ENCODE measurements at places on chromosomes 12 and 14.
A peak's percentile ranks its signal among the peaks of the same experiment; 100 is the strongest.

DNA sequence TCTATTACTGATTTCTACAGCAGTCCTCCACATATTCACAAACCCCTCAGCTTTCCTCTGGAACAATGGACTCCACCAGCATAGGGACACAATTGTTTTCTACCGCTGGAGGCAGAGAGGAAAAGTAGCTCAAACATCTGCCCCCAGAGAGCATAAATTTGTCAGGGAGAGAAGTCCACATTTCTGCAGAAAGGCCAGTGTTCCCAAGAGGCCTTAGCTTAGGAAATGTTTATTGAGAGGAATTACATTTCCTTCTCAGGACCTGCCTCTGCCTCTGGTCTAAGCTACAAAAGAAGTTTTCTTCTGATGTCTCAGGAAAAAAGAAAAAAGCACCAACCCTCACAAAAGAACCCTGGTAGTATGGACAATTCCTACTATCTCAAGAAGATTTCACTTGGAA, 217.8 kb upstream of the BMP4 start:
- no peaks in the 10 kb centered on the region for H3K36me3 ChIP-seq
- H3K27me3 ChIP-seq, result no peaks in the 10 kb centered on the region
- no peak for DNase-seq

- no peaks in the 10 kb centered on the region for H3K27me3 ChIP-seq
- no peak overlapping the region for H3K4me3 ChIP-seq
- DNase-seq, result no peak
- H3K36me3 ChIP-seq, result peaks cover 11% of the 10 kb centered on the region
Observed at GRCh38 chr12:105221583-105222283, 14.2 kb downstream of the APPL2 start.

DNA sequence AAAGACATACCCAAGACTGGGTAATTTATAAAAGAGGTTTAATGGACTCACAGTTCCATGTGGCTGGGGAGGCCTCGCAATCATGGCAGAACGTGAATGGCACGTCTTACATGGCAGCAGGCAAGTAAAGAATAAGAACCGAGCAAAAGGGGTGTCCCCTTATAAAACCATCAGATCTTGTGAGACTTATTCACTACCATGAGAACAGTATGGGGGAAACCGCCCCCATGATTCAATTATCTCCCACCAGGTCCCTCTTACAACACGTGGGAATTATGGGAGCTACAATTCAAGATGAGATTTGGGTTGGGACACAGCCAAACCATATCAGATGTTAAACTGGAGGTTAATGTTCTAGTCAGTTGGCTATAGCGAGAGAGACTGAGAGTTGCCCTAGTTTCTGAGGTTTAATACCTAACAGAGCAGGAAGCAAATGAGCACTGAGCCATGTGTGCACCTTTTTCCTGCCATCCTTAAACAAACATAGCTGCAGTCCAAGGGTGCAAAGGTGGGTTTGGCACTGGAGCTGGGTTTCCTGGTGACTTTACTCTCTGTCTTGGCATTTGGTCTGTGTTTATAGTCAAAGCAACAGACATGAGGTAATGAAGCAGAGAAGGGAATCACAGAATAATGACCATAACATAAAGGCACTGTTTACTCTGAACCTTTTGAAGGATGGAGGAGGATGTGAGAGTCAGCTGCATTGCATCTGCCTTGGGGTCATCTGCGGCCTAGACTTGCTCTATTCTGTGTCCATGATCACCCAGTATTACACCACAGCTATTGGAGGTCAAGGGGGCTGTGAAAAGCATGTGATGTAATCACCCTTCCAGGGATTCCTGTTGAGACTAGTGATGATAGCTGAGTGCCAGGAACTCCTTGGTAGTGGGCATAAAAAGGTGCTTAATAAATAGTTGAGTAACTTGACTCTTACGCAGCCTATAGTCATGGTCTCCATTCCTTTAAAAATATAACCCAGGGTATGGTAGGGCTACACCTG, 83.6 kb upstream of the USP44 start:
- no peak overlapping the region for H3K27ac ChIP-seq
- H3K4me3 ChIP-seq, result no peak overlapping the region
- no peaks in the 10 kb centered on the region for H3K27me3 ChIP-seq
- no peaks in the 10 kb centered on the region for H3K36me3 ChIP-seq
- peaks cover 17% of the 10 kb centered on the region for H3K4me1 ChIP-seq

DNA sequence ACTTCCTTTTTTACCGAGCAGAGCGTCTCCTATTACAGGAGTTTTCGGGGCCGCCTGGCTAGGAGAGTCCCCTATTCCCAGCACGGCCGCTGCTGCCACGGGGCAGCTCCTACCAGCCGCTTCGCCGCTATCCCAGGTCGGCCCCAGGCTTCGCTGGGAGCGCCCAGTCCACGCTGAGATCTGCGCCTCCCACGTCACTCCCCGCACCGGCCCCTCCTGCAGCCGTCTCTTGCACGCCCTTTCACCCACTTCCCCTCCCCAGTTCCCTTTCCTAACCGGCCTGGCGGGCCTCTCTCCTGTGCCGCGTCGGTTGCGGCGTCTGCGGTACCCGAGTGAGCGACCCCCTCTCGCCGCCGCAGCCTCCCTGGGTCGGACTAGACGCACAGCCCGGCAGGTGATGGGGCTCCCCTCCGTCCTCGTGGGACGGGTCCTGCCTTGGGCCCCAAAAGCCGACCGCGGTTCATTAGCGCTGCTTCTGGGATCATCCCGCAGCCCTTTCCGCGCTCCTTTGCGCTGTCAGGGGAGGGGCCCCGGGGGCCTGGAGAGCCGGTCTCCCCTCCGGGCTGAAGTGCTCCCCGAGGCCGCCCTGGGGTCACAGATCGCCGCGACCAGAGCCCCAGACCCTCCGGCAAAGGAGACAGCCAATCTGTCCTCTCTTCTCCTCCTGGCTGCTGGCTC, 1318.4 kb downstream of the TMEM121 start:
- H3K4me3 ChIP-seq, result no peak overlapping the region
- H3K27me3 ChIP-seq, result no peaks in the 10 kb centered on the region
- no peaks in the 10 kb centered on the region for H3K4me1 ChIP-seq
- no peaks in the 10 kb centered on the region for H3K36me3 ChIP-seq
- H3K27ac ChIP-seq, result no peak overlapping the region
- peak; percentile 11 for DNase-seq

DNA sequence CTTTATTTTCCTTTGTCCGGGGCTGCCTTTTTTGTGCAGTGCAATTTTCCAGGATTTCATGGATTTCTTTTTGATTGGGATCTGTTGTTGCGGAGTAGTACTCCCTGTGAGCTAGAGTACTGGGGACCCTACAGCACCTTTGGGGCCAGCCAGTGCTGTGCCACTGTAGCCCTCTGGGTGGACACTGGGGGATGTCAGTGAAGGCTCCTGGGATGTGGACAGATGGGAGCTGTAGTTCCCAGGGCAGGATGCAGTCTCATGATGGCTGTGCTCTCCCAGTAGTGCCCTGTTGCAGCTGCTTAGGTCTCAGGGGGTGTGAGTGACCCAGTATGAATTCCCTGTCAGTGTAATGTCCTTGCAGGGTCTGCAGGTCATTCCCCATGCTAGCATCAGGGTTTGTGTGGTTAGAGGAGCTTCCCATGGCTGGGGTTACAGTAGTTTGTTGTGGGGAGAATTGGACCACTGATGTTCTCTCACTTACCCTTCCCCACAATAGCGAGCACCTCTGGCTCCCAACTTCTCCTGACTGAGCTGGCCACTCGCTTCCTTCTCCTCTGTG, 72.2 kb downstream of the BRMS1L start:
- H3K27me3 ChIP-seq, result no peaks in the 10 kb centered on the region
- no peak overlapping the region for H3K4me3 ChIP-seq
- DNase-seq, result no peak

DNA sequence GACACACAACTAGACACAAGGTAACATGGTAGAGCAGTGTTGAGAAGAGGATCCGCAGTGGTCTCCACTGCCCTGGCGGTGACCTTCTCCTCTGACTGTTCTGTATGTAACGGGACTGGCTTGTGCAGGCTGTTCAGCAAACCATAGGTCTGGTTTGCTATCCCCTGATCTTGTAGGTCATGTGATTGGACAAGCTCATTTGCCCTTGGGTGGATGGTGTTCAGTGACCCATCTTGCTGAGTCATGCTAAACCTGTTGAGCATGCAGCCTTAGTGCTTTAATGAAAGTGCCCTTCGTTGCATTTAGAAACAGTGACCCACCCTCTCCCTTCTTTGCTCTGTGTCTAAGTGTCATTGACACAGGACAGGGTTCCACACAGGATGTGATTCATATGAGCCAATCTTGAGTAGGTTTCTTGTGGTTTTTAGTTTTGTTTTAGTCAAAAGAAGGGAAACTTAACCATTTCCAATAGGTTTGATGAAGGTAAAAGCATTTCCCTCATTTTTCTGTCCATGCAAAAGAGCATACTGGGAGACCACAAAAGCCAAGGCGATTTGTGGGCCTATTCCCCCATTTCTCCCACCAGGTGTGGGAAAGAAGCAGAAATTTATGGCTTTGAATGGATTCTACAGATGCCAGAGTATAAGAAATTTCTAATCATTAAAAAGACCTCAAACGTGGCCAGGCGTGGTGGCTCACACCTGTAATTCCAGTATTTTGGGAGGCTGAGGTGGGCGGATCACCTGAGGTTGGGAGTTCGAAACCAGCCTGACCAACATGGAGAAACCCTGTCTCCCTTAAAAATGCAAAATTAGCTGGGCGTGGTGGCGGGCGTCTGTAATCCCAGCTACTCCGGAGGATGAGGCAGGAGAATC, 32.6 kb upstream of the HIF1A start:
- no peak overlapping the region for H3K4me3 ChIP-seq
- no peaks in the 10 kb centered on the region for H3K36me3 ChIP-seq
- H3K27ac ChIP-seq, result no peak overlapping the region
- H3K27me3 ChIP-seq, result no peaks in the 10 kb centered on the region
- no peaks in the 10 kb centered on the region for H3K4me1 ChIP-seq

DNA sequence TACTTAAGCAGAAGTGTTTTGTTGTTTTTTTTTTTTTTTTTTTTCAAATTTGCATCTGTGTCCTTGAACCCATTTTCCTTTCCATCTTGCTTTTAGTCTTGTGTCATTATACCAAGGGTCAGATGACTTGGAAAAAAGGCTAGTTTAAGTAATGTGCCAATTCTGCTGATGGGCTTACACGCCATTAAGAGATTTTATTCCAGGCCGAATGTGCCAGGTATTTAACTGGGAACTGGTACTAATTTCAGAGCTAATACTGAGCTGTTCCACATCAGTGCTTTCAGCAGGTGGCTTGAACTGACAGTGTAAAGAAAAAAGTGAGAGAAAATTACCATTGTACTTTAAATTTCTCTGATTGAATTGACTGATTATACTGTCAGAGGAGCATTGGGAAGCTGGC, 224.9 kb downstream of the NPAS3 start:
- no peaks in the 10 kb centered on the region for H3K4me1 ChIP-seq
- H3K27me3 ChIP-seq, result no peaks in the 10 kb centered on the region
- no peak overlapping the region for H3K4me3 ChIP-seq
- no peak overlapping the region for H3K27ac ChIP-seq

DNA sequence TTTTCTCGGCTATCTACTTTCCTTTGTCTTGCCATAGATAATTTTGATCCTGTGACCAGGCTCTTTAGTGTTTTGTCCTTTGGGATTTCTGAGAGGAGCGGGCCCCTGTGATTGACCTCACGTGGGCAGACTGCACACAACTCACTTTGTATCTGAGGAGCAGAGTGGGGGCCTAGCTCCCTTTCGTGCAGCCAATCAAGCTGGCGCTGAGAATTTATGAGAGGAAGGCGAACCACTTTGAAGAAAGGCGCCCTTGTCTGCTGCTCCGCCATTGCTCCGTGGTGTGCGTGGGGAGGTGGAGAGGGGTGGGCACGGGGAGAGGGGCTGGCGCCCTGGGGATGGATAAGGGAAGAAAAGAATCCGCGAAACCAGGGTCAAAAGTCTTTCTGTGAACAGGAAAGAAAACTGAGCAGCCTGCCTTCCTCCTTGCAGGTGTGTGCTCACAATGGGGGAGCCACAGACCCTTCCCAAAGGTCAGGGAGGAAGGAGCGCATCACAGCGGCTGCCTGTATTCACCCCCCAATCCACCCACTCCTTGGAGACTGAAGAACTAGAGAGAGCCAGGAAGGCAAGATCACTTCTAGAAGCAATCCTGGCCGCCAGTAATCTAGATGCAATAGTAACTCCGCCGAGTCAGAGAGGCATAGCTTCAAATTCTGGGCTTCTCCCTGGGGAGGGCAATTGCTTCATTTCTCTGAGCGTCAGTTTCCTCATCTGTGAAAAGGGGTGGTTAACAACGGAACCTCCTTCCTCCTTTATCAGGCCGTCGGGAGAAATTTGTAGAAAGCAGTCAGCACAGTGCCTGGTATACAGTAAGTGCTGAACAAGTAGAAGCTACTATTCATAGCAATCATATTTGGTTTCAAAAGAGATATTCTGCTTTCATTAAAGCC, 24.9 kb upstream of the MED13L start:
- H3K4me3 ChIP-seq, result no peak overlapping the region
- H3K4me1 ChIP-seq, result peaks cover 13% of the 10 kb centered on the region
- H3K27me3 ChIP-seq, result no peaks in the 10 kb centered on the region

DNA sequence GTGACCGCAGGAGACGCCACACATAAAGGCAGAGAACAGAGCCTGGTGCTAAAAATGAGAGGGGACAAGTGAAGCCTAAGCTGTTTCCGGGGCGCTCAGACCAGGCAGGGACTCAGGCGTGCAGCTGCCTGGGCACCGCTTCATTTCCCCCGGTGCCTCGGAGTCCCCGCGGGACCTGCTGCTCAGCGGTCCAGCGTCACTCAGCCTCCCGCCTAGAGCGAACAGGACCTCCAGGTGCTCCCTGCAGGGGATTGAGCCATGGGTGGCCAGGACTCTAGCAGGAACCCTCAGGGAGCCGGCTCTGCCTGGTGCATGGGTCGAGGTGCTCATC, 31.0 kb downstream of the CCDC85C start:
- H3K4me3 ChIP-seq, result no peak overlapping the region
- no peaks in the 10 kb centered on the region for H3K27me3 ChIP-seq
- no peaks in the 10 kb centered on the region for H3K36me3 ChIP-seq
- H3K27ac ChIP-seq, result no peak overlapping the region
- peak; percentile 67 for DNase-seq

DNA sequence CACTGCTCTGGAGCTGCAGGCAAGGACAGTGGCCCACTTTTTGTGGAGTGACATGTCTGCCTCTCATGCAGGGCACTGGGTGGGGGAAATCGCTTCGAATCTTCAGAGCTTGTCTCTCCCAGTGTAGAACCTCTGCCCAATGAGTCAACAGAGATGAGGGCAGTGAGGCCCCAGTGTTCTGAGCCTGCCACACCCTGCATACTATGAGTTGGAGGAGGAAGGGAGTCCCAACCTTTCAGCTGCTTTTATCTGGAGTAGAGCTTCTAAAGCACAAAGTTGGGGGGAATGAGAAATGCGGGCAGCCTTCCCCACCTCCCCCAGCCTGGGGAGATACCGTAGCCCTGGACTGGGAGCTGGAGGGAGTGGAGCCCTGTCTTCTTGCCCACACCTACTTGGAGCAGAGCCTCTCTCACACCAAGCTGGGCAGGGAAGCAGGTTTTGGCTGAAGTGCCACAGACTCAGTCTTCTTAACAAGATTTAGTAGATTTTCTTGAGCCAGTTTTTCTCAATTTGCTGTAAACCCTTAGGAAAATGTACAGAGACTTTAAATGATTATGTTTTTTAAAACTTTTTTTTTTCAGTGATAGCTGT, 159.1 kb downstream of the ADGRD1 start:
- H3K4me1 ChIP-seq, result peaks cover 57% of the 10 kb centered on the region
- no peaks in the 10 kb centered on the region for H3K36me3 ChIP-seq
- H3K4me3 ChIP-seq, result no peak overlapping the region
- no peaks in the 10 kb centered on the region for H3K27me3 ChIP-seq

- no peak overlapping the region for H3K27ac ChIP-seq
- H3K4me1 ChIP-seq, result no peaks in the 10 kb centered on the region
- no peaks in the 10 kb centered on the region for H3K27me3 ChIP-seq
- no peaks in the 10 kb centered on the region for H3K36me3 ChIP-seq
- DNase-seq, result no peak
Observed at GRCh38 chr12:29167445-29167844, 18.4 kb downstream of the FAR2 start.
